ENCODE measurements at places on chromosomes 13 and 19.
A peak's percentile ranks its signal among the peaks of the same experiment; 100 is the strongest.

DNA sequence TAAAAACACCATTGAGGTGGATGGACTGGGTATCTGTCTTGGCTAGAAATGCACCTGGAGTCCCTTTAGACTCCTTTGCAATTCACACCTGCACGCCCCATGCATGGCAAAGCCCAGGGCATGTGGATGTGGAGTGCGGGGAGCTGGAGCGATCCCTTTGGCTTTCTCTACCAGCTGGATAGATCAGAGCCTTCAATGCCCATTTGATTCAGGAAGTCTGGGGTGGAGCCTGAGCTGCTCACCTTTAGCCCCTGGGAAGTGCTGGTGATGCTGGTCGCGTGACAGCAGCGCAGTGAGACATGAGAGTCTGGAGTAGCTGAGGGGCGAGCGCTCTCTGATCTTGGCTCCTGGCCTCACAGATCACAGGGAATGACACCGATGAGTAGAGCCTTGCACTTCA, 4.8 kb upstream of the ZNF536 start:
- DNase-seq, result no peak

GRCh38 chr13:59531571-59532091, 632.1 kb downstream of the DIAPH3 start:
- DNase-seq, result peak; percentile 46

DNA sequence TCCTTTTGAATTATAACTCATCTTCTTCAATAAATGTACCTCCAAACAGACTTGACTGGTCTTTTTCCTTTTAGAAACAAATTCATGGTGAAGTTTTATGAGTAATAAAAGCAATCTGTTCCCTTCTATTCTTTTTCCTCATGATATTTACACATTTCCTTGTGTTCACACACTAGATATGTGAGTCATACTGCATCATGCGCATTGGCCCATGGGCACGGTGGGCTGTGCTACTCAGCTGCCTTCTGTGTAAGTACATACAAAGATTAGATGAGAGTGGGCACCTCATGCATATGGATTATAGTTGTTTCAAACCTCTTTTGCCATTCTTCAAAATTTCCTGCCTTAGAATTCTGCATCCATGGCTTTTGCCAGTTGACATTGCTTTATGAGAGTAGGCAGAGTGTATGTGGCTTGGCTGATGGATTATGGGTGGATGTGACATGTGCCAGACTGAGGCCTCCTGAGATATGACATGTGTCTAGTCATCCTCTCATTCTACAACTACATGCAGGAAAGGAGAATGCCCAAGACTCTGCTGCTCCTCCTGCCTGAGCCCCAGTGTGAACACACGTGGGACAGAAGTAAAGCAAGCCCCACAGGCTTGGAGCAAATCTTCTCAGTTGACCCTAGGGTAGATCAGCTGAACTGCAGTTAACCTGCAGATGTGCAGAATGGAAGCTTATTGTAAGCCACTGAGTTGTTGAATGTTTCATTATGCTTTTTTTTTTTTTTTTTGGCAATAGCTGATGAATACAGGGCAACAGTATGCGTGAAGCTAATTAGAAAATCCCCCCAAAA, 109.9 kb downstream of the RBM26 start:
- no peak for DNase-seq

- no peak for DNase-seq
Measured at GRCh38 chr13:44140146-44140545, 233.5 kb upstream of the SERP2 start.

GRCh38 chr13:29323954-29324353, 271.5 kb downstream of the SLC7A1 start:
- DNase-seq, result no peak

DNA sequence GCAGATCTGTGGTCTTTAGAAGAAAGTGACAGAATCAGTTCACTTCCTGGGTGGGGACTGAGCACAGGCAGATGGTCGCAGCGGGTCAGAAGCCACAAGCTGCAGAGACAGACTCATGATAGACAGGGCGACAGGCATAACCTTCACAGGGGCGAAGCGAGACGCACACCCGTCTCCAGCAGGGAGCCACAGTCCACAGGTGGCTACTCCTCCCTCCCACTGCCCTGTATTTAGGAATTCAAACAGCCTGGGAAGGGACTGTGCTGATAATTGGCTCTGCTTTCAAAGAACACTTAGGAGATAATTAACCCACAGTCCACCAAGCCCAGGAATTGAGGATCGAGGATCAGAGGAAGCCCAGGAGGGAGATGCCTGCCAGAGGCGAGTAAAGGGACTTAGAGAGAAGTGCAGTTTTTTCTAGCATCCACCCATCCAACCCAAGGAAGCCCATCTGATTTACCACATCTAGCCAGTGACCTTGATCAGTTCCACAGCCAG, 23.2 kb downstream of the RFX2 start:
- DNase-seq, result no peak

DNA sequence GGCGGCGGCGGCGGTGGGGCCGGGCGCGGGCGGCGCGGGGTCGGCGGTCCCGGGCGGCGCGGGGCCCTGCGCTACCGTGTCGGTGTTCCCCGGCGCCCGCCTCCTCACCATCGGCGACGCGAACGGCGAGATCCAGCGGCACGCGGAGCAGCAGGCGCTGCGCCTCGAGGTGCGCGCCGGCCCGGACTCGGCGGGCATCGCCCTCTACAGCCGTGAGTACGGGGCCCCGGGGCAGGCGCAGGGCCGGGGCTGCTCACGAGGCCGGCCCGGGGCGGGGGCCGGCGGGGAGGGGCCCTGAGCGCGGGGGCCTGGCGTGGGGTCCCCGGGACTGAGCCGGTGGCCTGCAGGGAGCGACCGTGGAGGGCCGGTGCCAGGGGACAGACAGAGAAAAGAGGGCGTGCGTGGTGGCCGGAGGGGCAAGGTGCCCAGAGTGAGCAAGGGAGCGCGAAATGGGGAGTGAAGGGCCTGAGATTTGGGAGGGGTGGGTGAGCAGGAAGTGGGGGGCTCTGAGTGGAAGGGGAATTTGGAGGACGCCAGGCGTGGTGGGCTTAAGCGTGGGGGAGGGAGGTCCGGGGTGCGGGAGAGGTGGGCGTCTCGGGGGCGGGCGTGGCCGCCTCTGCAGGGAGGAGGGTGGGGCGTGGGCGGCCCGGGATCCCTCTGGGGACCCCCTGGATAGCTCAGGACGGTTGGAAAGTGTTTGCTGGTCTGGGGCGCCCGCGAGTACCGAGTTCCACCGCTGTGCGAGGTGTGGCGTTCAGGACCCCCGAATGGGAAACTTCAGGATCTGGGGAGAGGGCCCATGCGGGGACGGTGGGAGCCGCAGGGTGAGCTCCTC, 575 bp downstream of the CARM1 start:
- no peak for DNase-seq

DNA sequence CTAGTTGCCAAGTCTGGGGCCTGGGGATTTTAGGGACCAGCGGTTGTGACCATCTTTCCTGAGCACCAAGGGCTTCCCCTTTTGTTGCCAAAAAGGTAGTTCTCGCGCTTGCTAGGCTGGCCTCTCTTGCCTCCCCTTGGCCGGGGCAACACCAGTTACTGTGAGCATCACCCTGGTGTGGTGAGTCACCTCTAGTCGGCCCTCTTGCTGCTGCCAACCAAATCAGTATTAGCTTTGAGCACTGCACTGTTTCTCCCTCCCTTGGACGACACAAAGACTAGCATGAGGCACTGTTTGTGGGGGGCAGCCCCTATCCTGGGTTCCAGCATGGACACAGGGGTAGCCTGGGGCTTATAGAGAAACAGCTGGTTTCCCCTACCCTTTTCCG, 6.9 kb downstream of the SYDE1 start:
- DNase-seq, result no peak

- no peak for DNase-seq
Measured at GRCh38 chr19:13138171-13138915, 11.8 kb downstream of the STX10 start.

DNA sequence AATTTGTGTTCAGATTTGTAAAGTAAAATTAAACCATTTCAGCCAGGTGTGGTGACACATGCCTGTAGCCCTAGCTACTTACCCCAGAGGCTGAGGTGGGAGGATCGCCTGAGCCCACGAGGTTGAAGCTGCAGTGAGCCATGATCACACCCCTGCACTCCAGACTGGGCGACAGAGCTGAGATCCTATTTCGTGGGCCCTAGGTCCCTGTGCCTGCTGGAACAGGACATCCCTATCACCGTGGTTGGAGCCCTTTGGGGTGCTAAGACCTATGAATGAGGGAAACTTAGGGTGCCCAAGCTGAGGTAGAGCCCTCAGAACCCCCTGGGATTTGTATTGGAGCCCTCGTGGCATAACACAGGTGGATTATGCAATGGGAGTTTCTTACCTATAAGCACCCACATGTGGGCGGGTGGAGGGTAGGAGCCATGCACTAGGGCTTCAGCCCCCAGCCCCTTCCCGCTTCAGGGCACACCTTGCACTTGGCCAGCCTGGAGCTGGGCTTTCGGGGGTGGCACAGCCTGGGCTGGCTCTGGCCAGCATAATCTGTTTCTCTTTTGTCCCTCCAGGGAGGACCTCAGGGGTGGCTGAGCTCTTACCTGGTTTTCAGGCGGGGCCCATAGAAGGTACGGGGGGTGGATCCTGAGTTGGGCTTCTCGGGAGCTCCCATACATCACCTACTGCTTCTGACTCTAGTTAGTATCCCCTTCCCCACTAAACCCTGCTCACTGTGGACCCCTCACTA, 7.2 kb upstream of the USF2 start:
- no peak for DNase-seq

DNA sequence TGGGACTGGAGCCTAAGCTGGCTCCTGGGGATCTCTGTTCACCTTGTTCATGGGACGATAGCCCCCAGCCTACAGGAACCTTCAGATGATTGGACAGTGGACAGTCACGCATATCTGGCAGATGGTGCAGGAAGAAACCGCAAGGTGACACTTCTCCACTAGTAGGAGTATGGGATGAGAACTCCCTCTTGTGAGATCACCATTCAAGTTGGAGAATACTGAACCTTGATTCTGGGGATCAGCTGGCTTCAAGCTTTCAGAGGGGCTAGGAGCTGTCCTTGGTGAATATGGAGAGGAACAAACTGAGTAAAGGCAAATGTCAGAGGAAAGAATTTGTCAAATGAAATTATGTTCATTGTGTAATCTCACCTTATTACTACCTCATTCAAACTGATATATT, 204.5 kb downstream of the PDS5B start:
- no peak for DNase-seq

DNA sequence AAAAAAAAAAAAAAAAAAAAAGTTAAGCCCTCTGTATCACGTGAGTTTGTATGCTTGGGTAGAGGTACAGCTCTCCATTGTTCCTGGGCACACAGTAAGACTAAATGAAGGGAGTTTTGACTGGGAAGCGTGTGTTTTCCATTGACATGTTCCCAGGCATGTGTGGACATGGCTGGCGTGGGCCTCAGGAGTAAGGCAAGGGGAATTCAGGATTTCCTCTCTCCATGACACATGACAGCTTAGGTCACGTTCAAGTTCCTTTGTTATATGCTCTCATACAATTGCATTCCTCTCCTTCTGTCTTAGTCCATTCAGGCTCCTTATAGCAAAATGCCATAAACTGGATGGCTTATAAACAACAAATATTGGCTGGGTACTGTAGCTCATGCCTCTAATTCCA, 17.1 kb upstream of the MAP3K10 start:
- DNase-seq, result no peak

GRCh38 chr13:27556109-27556508, 64.2 kb downstream of the LNX2 start:
- no peak for DNase-seq

GRCh38 chr13:26978081-26978860, 193.3 kb downstream of the USP12 start:
- DNase-seq, result no peak

- DNase-seq, result no peak
Measured at GRCh38 chr13:90084684-90085290, 1262.7 kb upstream of the MIR17HG start.

DNA sequence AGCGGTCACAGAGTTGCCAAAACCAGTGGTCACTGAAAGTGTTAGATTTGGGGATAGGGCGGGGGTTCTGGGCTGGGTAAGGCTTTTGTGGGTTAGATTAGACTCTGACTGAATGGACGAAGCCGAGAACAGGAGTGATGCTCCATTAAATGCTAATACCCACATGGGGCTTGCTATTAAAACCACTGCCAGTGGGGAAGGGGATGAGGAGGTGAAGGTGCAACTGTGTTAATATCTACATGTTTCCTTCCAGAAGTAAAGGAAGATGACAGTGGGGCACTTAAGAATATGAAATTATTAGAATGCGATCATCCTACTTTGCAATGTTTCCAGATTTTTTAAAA, 573 bp upstream of the ZNF614 start:
- DNase-seq, result no peak

DNA sequence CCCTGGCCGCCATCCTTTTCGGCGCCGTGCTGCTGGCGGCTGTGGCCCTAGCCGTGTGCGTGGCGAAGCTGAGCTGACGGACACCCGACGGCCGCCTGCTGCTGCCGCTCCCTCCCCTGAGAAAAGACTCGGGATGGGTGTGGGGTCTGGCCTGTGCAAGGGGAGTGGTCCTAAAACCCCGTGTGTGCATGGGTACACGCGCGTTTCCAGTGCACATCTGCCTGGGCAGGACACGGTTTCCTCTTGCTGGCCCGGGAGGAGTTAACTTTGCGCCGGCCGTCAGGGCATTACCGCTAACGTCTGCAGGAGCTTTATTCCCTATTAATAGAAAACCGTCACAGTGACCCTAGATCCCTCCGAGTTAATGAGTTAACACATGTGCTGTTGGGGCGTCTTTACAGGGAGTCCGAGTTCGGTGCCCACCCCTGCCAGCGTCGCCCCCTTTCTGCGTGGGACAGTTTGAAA, 1.3 kb downstream of the RGS9BP start:
- DNase-seq, result no peak
